ENCODE measurements at places on chromosomes 12 and 14.

DNA sequence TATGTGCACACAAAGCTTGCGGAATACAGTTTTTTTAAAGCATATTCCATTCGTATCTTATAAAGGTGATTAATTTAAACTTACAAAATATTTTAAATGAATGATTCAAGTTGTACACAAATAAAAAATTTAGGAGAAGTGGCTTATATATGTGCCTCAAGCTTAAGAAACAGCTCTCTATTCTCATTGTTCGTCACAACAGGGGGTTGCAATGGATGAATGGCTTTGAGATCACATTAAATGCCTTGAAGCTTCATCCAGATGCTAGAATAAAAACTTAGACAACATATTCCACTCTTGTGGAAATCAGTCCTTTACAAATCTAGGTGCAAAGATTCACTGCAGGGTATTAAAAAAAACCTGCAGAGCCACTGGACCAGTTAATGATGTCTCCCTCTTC, 303.9 kb upstream of the LRFN5 start:
- DNase-seq = no peak

DNA sequence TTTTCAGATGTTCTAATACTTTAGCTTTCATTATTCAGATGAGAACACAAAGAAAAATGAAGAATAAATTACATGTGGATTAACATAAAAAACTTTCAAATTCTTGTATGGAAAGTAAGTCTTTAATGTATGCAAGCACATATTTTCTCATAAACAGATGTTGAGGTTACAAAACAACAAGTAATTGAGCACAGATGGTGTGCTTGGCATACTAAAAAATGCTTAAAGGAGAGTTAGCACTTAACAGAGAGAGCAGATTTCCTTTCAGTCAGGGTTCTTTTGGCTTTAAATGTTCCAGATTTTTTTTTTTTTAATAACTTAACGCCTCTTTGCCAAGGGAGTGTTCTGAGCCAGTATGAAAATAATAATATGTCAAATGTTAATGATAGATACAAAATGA, 96.0 kb downstream of the RASSF9 start:
- no peak for DNase-seq

DNA sequence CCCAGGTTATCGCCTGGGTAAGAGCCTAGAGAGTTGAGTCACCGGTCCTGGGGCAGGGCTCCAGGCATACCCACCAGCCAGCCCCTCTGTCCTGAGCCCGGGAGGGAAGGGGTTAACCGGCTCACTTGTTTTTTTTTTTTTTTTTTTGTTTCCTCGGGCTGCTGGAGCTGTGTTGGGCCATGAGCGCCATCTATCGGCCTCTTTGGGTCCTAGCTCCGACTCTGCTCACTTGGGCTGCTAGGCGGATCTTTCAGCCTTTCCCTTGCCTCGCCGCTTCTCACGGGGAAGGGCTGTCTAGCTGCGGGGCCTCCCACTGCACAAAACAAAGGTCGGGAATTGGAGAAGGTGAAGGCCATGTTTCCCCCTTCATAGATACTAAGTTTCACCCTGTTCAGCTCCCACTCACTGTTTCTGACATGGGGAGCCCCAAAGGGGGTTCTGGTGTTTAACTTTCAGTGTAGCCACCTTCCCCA, 2.8 kb upstream of the SMUG1 start:
- peak; percentile 65 for DNase-seq

DNA sequence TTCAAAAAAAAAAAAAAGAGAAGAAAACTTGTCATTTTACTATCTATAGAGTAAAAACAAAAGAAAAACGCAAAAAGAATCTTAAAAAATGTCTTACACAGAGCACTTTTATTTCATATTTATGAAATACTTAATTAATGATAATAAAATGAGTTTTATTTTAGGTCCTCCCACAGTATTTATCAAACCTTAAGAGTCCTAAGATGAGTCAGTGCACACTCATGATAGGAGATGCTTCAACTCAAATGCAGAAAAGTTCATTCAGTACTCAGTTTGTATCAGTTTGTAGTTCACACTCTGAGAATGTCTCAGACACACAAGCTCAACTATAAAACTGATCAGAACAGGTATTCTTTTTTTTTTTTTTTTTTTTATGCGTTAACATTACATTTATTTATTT, 41.7 kb downstream of the TRIM9 start:
- DNase-seq = no peak

DNA sequence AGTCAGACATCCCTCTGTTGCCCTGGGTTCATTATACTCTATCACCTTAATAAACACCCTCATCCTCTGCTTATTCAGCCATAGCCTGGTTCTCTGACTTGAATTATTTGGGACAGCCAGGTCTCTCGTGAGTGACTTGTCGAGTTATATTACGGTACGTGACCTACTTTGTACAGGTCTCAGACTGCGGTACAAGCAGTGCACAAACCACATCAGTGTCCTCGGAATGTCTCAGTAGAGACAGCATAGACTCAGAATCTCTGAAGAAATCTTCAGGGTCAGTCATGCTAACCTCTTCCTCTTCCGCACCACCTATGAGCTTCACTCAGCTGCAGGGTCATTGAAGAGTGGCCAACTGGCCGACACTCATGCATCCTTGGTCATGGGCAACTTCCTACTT, 860.8 kb downstream of the BCL11B start:
- DNase-seq = no peak

- DNase-seq = no peak
Observed at GRCh38 chr12:60052483-60052882, 456.7 kb downstream of the SLC16A7 start.

DNA sequence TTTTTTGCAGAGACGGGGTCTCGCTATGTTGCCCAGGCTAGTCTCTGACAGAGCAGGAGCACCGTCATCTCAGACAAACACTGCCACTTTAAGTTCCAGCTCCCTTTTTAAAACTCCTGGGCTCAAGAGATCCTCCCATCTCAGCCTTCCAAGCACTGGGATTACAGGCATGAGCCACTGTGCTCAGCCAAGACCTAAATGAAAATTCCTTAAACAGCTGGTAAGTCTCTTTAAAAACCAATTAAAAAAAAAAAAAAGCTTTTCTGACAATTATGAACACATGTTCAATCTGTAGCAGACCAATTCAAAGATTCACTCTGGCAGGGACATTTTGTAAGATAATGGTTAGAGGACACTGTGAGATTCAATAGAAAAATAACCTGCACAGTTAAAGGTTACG, 77.8 kb downstream of the HECTD4 start:
- no peak for DNase-seq

GRCh38 chr12:111807232-111807631, 34.8 kb upstream of the MAPKAPK5 start:
- no peak for DNase-seq

GRCh38 chr14:60093080-60093479, 1.4 kb downstream of the PCNX4 start:
- no peak for DNase-seq

DNA sequence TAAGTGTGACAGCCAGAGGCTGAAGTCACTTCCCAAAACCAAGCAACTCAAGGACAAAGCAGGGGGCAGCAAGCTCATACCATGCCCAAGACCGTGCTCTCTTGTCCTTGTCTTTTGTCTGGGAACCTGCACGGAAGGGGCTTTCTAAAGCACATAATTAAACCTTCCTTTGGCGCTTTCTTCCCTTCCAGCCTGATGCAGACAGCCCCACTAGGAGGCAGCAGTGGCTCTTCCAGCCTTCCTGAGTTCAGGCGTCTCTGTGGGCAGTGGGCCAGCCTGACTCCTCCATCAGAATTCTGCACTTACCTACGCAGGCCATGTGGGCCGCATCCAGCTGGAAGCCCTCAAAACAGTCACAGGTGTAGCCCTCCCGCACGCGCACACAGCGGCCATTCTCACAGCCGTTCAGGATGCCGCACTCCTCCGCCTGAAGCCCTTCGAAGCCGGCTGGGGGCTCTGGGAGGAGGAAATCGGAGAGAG, 7.6 kb downstream of the ISCA2 start:
- DNase-seq = no peak

- DNase-seq = no peak
Observed at GRCh38 chr12:8780389-8780788, 42.0 kb upstream of the A2ML1 start.

DNA sequence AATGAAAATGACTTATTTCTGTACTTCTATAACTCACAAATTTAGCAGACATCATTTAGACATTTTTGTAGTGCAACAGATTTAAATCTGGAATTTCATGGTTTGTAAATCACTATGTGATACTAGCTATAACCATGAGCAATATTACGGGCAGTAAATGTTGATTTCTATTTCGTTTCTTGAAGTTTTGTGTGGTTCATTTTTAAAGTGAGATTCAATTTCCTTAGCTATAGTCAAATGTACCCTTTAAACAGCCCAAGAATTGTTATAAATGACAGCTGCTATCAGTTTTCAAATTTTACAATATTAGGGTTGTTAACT, 30.2 kb downstream of the NUDT4 start:
- no peak for DNase-seq

DNA sequence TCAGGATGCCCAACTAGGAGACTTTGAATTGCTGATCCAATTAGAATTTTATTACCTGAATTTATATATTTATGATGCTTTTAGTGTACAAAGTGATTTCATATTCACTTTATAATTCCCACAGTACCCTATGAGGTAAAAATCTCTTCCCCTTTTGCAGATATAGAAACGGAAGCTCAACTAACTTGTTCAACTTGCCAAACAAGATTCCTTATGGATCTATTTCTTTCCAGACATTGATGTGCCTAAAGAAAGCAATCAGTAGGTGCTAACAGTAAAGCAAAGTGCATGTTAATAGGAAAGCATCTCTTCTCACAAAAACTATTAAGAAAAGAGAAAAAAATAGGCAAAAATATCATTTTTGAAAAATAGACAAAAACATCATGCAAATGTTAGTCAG, 65.9 kb upstream of the PPP1R12A start:
- DNase-seq = no peak

All from stimulated activated CD4-positive, alpha-beta T cell treated with anti-CD3 and anti-CD28 coated beads, Interleukin-1b, Interleukin-23, amount 100 ng/mL, for 24 hours (primary cell).